Nephron progenitor cell (in vitro differentiated cells): ENCODE measurements at places on chromosomes 6 and 20.

- DNase-seq, result no peak
Measured at GRCh38 chr6:98880486-98880885, 46.1 kb downstream of the POU3F2 start.

DNA sequence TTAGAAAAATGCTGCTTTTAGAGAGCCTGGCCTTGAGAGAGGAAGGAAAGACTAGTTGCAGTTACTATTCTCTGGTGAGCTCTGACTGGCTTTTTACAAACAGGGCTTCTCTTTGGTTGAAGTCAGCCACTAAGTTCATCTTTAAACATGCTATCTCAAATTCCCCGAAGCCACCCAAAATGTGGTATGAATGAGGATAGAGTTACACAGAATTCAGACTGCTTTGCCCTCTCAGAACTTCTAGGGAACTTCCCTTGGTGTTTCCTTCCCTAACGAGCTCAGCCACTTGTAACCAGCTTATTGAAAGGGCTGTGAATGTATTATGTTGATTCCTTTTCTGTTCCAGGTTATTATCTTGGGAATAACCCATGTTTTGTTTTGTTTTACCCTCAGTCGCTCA, 73.5 kb downstream of the EFHC1 start:
- DNase-seq, result no peak

DNA sequence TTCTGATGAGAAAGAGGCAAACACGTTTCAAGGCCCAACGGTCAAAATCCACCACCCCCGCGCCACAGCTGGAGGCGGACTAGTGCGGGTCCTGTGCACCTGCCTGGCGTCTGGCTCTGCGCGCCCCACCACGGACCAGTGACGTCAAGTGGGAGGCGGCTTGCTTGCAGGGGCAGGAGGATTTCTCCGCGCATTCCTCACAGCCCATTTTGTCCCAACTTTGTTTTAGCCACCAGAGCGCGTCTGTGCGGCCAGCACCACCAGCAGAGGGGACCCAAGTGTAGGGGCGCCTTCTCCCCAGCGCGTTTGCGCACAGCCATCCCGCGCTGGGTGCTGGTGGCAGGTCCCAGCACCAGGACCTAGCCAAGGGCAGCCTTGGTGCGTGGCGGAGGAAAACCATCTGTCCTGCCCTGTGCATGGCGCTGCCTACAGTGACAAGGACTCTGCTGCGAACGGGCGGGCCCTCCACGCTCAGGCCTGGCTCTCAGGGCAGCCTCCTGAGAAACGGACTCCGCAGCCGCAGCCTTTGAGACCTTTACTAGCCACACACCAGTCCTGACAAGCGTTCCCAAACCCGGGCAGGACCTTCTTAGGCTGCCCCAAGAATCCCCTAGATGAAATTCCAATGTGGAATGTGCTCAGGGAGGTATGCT, 194.8 kb upstream of the EXOC2 start:
- DNase-seq, result no peak

DNA sequence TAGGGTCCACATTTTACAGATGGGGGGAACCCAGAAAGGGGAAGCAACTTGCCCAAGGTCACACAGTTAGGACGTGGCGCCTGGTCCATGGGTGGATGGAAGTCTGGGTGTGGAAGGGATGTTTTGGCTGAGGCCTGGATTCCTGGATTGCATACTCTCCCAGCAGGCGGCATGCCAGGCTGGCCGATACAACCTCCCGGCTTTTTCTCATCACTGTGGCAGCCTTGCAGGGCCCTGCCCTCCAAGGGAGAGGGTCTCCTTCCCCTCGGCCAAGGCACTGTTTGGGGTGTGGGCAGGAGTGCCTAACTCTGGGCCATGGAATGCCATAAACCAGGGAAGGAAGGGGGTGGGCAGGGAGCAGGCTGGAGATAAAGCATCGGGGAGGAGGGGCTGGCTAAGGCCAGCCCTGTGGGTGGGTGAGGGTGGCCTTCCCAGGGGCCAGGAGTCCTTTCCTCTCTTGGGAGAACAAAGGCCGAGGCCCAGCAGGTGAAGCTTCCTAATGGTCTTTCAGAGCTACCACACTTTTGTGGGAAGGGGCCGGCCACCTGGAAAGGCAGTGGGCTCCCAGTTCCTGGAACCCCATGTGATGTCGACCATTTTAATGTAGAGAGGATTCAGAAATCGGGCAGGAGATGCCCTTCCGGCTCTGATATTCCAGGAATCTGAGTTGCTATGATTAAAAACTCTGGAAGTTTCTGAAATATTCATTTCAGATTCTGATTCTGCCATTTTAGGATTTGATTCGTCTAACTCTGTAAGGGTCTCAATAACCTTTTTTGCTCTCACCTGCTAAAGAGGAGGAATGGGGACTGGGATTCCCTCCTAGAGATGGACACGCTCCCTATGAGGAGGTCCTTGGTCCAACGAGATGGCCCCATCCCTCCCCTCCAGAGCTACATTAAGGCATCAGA, 4.2 kb downstream of the FOXS1 start:
- DNase-seq, result no peak

DNA sequence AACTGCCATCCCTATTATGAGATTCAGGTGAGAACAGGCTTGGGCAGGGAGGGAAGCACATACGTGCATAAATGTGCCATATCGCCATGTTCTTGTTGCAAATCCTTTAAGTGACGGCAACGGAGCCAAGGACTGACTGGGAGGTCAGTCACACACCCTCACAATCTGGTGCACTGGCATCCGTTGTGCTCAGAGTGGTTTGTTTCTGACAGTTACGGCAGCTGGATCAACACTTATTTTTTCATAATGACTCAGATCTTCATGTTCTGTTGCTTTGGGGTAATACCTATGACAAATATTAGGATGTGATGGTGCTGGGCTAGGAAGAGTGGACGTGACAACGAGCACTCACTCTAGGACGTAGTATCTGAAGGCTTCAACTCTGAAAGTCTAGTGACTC, 56.2 kb upstream of the PREP start:
- no peak for DNase-seq
